ENCODE measurements at places on chromosomes 11 and 22.

GRCh38 chr22:17578136-17578754, 14.9 kb downstream of the SLC25A18 start:
- no peak for DNase-seq

DNA sequence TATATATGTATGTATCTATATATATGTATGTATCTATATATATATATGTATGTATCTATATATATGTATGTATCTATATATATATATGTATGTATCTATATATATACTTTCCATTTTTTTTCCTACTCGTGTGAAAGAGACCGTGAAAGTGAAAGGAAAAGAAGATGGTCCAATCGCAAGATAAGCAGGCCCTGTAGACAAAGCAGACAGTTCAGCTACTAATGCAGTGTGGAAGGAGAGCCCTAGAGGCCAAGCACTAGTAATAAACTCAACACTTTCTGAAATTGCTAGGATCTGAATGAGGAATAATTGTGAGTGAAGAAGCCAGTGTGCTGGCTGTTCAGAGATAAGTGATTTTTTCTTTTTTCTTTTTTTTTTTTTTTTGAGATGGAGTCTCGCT, 47.2 kb downstream of the MCHR1 start:
- no peak for DNase-seq

GRCh38 chr11:14538926-14539554, 18.9 kb upstream of the PSMA1 start:
- DNase-seq, result no peak

GRCh38 chr11:17629113-17629512, 82.1 kb downstream of the OTOG start:
- DNase-seq, result no peak

DNA sequence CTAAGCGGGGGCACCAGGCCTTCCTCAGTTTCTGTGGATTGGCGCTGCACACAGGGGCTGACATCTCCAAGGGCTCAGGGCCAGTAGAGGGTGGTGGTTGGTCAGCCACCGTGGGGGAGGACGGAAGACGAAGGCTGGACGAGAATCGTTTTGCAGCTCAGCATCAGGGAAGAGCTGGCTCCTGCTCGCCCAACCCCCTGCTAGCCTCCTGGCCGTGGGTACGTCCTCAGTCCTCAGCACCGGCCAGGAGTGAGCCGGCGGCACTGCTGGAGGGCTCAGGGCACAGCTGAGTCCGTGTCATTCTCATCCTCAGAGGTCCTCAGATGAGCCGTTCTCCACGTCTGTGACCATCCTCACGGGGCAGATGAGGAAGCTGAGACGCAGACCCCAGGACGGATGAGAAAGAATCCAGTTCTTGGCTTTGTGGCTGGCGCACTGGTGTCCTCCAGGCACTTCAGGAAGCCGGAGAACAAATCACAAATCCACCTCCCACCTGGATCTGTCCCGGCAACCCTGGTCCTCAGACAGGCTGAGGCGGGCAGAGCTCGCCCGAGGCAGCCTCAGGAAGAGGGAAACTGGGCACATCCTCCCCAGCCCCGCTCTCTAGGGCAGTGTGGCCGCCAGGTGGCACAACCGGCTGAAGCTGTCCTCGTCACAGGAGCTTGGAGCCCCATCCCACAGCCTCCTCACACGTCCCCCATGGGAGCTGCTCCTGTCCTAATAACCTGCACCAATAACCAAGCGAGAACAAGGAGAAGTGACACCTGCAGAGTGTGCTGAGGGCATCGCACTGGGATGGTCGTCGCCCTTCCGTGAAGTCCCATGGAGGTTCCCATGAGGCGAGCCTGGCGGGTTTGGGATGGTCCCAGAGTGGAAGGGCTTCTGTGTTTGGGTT, 393.7 kb downstream of the BRD1 start:
- DNase-seq, result no peak

GRCh38 chr11:95507794-95508193, 276.8 kb upstream of the SESN3 start:
- no peak for DNase-seq

- no peak for DNase-seq
These were observed 8.6 kb upstream of the C11orf96 start for GRCh38 chr11:43933608-43934551.

Measured in T-helper 22 cell (primary cell).